ENCODE measurements at places on chromosomes 5 and 9.

- no peak for DNase-seq
Measured at GRCh38 chr5:82812575-82812974, 264.6 kb downstream of the TMEM167A start.

- no peak for DNase-seq
Measured at GRCh38 chr9:133050142-133050541, 11.6 kb upstream of the CEL start.

GRCh38 chr9:10127867-10128266 lies 484.9 kb downstream of the PTPRD start:
- no peak for DNase-seq

DNA sequence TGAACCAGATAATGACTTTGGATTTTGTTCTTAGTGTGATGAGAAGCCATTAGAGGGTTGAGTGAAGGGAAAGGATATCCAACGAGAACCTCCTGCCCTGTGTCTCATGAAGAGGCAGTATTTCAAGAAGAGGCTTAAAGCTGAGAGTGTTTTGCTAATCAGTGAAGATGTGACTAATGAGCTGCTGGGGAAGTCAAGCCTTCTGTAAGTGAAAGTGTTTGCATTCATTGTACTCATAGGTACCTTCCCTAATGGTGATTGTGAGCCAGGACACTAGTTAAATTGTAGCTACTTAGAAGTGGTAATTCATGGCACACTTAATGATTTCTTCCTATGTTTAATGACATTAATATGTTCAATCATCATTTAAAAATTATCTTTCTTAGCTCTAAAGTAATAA lies 23.7 kb downstream of the PIP5K1B start:
- no peak for DNase-seq

DNA sequence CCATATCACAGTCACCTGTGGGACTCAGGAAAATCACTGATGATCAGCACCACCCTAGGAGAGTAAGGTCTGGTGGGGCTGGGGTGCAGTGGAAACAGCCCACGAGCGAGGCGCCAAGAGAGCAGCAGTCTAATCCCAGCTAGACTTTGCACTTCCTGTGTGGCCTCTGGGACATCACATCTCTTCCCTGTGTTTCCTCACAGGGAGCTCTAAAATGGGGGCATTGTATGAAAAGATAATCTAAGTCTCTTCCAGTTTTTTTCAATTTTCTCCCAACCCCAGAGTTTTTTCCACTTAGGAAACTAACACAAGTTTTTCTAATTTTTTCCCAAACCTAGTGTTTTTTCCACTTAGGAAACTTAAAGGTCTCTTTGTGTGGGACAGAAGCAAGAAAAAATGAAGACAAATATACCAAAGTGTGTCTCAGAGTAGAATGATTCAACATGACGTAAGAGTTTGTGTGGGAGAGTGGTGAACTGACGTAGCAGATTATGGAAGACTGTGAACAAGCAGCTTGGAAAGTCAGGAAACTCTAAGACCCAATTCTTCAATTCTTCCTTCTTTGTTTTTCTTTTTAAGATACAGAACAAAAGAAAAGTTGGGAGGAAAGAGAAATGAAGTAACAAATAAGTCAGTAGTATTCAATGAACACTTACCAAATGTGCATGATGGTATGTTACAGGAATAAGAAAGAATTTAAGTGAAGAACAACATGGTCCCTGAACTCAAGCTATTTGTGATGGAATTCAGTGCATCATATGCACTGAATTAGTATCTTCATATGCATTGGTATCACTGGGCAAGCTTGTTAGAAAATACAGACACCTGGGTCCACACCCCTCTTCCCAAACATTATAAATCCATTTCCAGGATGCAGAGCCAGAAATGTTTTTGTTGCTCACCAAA lies 51.3 kb downstream of the LHFPL2 start:
- DNase-seq: no peak

DNA sequence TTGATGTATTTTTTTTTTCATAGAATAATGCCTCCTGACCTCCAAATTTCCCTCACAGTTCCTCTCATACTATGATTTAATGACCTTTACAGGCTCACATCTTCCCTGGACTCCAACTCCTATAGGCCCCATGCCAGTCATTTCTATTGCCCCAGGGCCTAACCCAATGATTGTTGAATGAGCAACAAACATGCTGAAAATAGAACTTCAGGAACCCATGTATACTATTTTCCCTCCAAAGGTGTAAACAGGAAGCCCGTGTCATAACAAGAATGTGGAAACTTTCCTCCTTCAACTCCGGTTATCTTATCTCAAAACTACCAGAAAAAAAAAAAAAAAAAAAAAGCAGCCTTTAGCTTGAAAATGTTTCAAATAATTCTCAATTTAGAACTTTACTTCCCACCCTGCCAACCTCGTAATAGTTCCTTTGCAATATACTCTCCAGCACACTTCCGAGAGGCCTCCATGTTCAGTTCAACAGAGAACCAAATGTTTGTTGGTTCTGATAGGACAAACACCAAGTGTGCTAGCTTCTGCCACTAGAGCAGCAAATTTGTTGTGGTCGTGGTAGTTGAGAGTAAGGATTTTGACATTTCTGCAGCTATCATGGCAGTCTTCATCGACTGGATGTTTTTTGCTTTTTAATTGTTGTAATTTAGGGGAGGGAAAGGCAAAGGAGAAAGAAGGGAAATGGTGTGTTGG lies 25.8 kb downstream of the TRPM6 start:
- DNase-seq: no peak

All from activated naive CD4-positive, alpha-beta T cell treated with anti-CD3 and anti-CD28 coated beads for 36 hours (primary cell).